ENCODE measurements at places on chromosomes 6 and 20.

DNA sequence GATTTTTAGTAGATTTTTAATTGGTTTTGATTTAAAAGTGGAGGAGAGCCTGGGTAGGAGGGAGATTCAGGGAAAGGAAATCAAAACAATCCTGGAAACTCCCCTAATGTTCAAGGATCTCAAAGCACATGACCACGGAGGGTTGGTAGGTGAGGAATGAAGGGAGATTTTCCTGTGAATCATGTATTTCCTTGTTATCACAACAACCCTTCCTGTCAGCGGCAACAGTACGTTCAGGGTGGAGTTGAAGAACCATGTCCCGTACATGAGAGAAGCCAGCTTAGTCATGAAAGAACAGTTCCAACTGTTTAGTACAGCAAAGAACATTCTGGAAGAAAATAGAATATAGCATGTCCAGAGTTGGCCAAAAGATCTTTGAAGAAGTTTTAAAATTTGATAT is 79.4 kb upstream of the SCAF8 start:
- no peak for DNase-seq

DNA sequence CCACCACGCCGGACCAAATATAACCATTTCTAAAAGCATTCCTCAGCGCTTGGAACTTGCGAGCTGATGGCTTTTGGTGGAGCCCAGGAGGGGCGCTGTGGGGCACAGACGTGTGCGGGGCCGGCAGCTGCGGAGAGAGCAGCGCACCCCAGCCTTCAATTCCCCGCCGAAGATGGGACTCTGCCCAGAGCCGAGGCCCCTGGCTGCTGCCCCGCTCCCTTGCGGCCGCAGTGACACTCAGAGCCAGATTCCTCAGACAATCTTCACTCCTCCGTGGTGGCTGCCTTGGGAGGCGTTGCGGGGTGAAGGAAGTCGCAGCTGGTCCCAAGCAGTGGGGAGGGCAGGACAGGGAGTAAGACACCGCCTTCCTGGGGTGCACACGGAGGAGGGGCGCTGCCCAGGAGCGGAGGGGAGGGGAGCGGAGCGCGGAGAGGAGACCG is 87.7 kb downstream of the TMEM242 start:
- peak; percentile 27 for DNase-seq

- no peak for DNase-seq
Measured at GRCh38 chr20:35903843-35904242, 50.5 kb downstream of the SCAND1 start.

GRCh38 chr20:63330084-63330760 is 30.9 kb downstream of the CHRNA4 start:
- DNase-seq = no peak

DNA sequence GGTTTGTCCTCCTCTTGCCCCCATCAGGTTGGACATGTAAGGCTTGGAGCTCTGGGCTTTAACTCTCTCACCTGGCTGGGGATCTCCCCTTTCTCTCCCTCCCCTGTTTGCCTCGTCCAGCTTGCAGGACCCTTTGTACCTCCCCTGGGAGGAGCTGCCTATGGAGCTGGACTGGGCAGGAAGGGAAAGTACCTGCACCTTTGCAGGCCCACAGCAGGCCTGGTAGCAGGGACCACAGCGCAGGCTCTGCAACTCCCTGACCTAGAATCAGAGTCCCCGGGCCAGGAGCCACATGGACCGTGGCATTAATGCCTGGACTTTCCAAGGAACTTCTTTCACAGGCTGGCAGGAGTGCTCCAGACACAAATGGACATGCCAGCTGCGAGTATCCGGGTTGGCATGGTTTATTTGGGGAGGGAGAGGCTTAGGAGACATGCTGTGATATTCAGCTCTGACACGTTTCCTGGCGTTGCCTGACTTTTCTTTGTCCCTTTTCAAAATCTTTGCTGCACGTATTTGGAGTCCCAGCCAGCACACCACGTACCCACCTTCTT is 268.5 kb upstream of the EXOC2 start:
- DNase-seq = no peak

DNA sequence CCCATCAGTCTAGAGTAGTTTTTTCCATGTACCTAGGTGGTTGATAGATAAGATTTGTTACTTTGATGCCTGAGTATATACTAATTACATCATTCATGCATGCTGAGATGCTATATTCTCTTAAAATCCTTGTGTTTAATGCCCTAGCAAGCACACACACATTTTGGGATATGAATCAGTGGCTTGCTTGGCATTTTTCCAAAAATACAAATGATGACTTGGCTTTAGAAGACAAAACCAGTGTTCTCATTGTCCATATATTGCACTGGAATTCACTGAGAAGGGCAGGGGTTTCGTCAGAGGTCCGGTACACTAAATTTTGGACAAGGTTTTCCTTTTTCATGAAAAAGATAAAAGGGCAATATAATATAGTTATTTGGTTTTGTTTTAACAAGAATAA is 24.9 kb downstream of the GTPBP2 start:
- no peak for DNase-seq

DNA sequence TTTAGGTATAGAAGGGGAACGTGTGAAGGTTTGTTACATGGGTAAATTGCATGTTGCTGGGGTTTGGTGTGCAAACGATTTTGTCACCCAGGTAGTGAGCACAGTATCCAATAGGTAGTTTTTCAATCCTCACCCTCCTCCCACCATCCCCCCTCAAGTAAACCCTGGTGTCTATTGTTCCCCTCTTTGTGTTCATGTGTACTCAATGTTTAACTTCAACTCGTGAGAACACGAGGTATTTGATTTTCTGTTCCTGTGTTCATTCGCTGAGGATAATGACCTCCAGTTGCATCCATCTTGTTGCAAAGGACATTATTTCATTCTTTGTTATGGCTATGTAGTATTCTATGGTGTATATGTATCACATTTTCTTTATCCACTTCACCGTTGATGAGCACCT is 11.6 kb upstream of the VNN1 start:
- DNase-seq = no peak

DNA sequence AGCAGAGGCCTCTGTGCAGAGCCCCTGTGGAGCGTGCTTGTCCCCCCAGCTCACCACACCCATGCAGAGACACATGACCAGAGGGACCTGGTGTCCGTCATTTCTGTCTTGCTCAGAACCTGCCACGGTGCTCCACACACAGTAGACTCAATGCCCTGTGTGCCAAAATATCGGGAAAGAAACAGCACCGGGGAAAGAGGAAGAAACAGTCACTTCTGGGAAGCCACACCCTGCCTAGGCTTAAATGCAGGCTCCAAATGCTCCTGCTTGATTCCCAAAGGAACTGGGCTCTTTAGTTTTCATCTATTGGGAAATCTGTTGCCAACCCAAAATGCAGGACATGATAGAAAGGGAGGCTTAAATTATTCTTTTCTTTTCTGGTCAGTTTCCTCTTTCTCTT is 503.9 kb downstream of the CD83 start:
- DNase-seq = no peak

DNA sequence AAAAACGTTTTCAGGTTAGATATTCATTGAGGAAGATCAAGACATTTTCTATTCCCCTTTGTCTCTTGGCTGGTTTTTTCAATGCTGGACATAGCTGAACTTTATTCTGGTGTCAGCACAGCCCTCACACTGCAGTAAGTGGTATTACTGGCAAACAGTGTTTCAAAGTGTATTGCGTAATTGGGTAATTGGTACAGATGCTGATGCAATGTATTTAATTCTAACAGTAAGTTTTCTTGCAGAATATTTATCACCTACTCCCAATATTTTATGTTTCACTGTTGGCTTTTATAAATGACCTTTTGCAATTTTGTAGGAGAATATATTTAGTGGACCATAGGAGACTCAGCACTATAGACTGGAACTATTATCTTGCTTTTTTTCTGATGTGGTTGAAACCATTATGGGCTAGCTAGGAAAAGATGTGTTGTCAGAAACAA is 287.6 kb upstream of the SOX4 start:
- DNase-seq = no peak

DNA sequence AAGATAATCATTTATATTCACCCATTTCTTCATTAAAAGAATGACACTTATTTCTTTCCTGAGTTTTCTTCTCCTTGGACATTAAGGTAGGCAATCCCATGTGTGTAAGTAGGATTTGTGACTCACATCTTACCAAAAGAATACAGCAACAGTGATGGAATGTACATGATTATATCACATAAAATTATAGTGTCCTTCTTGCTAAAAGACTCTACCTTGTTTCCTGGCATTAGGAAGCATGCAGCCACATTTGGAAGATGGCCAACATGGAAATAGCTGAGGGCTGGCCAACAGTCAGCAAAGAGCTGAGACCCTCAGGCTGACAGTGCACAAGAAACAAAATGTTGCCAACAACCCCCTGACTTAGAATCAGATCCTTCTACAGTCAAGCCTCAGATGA is 327.9 kb upstream of the MARCKS start:
- DNase-seq = no peak

- no peak for DNase-seq
Measured at GRCh38 chr20:41356951-41357350, 9.7 kb downstream of the EMILIN3 start.

DNA sequence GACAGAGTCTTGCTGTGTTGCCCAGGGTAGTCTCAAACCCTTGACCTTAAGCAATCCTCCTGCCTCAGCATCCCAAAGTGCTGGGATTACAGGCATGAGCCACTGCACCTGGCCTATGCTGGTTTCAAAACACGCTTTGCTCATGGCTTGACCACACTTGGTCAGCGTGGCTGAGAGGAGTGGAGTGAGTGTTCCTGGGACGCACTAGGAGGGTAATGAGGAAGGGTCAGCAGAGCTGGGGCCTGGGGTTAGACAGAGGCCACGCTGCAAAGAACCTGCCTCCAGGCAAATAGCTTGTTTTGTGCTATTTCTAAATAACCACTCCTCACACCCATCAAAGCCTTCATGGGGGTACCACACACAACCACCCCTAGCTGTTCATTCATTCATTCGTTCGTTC is 77.9 kb upstream of the TOX2 start:
- no peak for DNase-seq

DNA sequence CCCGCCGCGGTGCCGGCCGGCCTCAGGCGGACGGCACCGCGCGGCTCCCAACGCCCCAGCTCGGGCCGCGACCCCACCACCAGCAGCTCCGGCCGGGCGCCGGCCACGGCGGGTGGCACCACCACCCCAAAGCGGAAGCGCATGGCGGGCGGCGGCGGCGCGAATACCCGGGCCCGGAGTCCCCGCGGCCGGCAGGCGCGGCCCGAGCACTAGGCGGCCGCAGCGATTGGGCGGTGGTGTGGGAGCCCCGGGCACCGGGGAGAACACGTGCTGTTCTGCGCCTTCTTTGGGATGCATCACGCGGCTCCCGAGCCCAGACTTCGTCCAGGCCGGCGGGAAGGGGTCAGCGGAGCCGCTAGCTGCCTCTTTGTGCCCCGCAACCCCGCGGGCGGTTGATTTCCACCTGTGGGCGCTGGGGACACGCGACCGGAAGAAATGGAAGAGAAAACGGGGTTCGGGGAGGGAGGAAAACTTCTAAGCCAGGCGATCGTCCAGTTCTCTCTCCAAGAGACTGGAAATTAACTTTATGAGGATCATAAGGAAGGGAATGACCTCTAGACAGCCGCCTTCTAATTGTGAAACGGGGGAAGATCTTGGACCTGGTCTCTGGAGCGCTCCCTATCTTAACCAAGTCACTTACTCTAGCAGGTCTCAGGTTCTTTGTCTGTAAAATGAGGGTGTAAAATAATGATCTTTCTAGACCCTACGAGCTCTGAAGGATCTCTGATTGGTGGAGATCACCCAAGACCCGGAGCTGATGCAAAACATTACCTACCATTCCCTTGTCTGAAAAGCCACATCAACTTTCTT is at the start of gene EPM2A:
Gene EPM2A, minus strand, starts transcription at position 165 of the 810 bp plus-strand sequence. Its CDS starts 22 bp downstream, at position 143.
- DNase-seq = peak; percentile 31

- no peak for DNase-seq
Measured at GRCh38 chr20:33673114-33673409, 1.2 kb downstream of the NECAB3 start.

DNA sequence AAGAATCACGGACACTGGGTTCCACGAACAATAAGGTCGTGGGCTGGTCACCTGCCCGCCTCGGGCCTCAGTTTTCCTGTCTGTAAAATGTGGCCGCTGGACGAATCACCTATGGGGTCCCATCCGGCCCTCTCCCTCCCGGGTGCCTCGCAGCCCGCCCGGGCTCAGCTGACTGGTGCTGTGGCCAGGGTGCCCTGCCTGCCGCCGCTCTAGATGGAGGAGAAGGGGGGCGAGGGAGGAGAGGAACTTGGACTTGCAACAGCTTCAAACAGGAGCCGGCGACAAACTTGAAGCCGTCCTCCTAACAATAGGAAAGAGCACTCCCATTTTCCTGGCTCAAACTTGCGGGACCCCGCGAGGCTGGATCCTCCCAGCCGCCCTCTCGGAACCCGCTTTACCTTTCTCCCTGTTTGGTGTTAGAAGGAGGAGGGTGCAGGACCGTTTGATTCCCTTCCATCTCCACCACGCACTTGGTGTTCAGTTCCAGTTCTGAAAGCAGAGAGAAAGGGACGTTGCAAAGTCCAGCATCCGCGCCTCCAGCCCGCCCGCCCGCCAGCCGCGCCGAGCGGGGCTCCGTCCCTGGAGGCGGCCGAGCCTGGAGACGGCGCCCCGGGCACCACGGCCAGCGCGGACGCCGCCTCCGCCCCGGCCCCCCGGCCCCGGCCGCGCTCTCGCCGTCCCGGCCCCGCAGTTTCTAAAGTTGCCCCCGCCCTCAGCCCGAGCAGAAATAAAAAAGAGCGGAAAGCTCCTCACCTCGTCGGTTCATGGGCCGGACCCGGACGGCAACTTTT is 584 bp downstream of the KIF13A start:
- no peak for DNase-seq

DNA sequence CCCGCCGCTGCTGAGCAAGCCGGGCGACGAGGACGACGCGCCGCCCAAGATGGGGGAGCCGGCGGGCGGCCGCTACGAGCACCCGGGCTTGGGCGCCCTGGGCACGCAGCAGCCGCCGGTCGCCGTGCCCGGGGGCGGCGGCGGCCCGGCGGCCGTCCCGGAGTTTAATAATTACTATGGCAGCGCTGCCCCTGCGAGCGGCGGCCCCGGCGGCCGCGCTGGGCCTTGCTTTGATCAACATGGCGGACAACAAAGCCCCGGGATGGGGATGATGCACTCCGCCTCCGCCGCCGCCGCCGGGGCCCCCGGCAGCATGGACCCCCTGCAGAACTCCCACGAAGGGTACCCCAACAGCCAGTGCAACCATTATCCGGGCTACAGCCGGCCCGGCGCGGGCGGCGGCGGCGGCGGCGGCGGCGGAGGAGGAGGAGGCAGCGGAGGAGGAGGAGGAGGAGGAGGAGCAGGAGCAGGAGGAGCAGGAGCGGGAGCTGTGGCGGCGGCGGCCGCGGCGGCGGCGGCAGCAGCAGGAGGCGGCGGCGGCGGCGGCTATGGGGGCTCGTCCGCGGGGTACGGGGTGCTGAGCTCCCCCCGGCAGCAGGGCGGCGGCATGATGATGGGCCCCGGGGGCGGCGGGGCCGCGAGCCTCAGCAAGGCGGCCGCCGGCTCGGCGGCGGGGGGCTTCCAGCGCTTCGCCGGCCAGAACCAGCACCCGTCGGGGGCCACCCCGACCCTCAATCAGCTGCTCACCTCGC is 1.5 kb downstream of the ARID1B start:
- peak; percentile 45 for DNase-seq

GRCh38 chr6:168314948-168315347 is 4.6 kb downstream of the DACT2 start:
- no peak for DNase-seq

DNA sequence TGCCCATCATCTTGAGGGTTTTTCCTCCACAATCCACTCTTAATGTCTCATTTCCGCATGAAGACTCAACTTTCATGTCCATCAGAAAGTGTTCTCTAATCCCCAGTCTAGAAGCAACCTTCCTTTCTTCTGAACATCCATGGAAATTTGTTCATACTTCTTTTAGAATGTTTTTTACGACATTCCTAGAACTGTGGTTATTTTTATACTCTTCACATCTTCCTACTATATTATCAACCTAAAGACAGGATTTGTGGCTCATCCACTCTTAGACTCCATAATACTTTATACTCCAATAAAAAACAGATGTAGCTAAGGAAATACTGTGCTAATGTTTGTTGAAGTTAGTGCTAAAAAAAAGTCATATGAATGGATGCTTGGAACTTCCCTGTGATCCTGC is 1.4 kb upstream of the CAP2 start:
- no peak for DNase-seq
